ENCODE measurements at places on chromosomes 2 and 18. TPM values are rescaled to one million over a fixed set of nuclear protein-coding genes. Genes with fewer than 3 reads are reported as not detected.
A peak's percentile ranks its signal among the peaks of the same experiment; 100 is the strongest.

The MREG gene
- 3.5 TPM for total RNA-seq

DNA sequence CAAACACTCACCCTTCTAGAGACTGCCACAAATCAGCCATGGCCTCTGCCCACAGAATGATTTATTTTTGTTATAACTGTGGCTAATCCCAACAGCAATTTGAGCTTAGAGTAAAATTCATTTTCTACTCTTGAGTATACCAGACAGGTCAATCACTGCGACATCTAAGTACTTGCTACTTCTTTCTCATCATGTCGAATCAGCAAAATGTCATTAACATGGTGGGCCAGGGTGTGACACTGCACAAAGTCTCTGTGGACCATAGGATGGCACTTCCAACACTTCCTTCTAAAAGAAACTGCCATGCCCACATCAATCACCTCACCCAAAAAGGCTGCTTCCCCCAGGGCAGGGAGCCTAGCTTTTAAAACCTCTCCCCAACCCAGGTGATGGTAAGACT, 64.4 kb downstream of the KCNG3 start:
- DNase-seq: no peak

DNA sequence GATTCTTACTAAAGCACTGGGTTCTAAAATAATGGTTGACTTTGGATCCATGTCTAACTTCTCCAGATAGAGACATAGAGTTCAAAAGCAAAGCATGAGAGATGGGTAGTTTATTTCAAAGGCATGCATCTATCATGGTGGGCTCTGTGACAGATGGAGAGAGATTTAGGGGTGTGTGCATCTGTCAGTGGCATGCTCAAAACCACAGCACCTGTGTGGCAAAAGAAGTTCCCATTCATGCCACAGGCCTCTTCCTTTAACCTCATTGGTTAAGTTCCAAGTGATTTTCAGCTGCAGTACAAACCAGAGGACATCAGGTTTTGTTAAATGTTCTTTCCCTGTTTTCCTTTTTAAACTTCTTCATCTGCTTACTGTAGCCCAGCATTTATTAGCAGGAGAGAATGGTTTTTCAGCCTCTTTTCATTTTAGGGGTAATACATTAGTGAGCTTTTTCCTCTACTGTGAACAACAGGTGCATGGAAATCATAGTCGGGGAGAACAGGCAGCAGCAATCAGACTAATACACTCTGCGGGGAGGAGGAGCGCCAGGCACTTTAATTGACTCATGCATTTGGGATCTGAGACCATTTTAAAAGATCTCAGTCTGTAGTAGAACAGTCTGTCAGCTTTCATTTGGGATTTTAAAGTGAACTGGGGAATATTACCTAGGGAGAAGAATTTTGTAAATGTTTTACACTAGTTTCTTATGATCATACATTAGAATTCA, 52.4 kb upstream of the UPP2 start:
- DNase-seq: no peak

The TMEM127 gene
- 15.2 TPM for total RNA-seq

The CGREF1 gene
- 10.0 TPM for total RNA-seq

DNA sequence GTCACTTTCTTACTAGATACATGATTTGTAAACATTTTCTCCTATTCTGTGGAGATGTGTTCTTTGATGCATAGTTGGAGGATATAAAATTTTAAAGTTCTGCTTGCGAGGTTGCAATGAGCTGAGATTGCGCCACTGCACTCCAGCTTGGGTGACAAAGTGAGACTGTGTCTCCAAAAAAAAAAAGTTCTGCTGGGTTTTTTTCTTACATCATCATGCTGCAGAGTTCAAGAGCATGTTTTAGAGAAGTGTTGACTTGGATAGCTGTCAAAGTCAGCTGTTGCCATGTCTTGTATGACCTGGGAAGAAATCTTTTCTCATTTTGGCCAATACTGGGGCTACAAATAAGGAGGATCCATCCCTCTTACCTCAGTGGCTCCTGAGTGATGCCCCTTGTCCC, 71.3 kb downstream of the UGGT1 start:
- DNase-seq: peak; percentile 48

The EDAR gene
- not detected for total RNA-seq

DNA sequence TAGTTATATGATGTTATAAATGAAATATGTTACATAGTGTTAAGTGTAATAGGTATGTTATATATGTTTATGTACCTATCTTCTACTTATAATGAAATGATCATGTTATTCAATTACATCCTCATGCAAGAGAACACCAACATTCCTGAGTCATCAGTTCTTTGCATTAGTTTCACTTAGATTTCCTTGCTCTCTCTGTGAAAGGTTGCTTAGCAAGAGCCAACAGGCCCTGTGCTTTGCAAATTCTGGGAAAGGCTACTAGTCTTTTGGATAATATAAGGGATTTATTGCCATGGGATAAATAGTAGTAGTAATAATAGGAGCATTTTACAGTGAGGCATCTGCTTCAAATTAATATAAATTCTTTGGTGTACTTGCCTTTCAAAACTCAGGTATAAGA, 274.8 kb downstream of the SP3 start:
- DNase-seq: no peak
